ENCODE measurements at places on chromosomes 6 and 20.

DNA sequence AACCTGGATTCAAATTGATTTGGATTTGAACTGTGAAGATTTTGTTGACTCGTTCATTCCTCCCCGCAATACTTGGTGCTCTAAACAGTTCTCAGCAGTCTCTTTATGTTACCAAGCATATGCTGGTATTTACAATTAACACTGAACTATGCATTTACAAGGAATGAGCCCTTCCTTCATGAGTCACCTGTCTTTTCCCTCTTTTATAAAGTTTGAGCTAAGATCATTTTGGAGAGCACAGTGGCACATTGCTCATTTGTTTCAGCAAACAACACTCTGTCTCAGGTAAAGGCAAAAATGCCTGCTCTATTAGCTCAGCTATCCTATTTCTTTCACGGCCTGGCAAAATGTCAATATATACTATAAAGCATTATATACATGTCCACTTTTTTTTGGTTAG is 285.4 kb downstream of the PHACTR1 start:
- DNase-seq = no peak

DNA sequence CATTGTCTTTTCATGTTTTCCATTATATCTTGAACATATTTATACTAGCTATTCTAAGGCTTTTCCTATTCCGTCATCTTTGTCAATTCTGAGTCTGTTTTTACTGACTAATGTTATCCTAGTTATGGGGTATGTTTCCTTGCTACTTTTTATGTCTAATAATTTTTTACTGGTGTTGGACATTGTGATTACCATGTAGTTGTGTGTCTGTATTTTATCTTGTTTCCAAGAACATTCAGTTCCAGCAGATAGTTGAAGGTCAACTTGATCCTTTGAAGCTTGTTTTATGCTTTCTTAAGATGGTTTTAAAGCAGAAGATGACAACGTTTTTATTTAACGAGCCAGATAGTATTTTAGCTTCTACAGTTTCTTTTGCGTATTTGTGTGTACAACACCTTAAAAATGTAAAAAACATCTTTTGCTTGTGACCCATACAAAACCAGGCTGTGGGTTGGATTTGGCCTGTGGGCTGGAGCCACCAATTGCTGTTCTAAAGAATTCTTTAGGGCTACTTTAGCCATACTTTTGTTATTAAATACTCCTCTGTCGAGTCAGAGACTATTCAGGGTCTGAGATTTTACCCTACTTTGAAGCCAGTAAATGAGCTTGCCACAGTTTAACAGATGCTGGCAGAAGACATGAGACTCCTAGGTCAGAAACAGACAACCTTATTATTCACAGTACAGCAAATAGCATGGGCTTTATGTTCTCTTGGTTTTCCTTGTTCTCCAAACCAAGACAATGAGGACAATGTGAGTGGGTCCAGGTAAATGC is 38.7 kb upstream of the REV3L start:
- no peak for DNase-seq

DNA sequence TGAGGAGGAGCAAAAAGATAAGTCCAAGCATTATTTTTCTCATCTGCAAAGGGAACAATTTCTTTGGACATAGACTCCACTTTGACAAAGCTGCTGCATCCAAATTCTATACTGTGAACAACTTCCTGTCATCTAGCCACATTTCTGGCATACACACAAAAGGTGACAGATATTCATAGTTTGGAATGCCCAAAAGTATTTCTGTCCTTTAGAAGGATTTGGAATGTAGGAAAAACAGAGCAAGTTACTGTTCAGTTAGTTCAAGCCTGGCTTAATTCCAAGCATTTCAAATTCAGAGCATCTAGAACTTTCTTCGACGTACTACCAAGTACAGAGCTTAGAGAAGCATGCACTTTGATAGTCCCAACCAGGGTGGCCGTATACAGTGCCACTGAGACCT is 134.0 kb downstream of the PDE7B start:
- no peak for DNase-seq

DNA sequence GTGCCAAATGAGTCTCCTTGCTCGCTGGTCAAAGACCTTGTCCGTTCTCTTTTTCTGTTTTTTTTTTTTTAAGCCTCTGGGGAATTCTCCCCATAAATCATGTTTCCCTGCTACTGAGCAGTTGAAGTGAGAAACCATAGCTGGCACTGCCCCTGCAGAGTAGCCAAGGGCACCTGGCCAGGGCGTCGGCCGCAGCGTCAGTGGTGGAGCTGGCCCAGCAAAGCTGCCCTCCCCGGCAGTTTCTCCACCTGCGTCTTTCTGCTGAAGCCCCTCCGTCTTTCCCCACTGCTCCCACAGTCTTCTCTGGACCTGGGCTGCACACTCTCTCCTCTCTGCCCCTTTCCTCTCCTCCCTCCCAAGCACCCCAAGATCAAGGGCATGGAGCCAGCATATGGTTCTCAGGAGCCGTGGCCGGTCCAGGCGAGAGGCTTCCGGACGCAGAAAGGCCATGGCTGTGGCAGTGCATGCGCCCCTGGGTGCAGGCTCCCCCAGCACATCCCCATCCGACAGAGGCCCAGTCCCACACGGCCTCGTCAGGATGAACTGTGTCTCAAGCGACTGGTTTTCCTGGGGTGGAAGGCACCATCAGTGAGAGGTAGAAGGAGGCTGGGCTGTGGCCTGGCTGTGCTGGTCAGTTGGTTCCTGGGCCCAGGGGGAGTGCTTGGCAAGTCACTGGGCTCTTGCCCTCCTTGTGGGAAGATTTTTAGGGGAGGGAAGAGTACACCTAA is 218.1 kb downstream of the ERMARD start:
- peak; percentile 2 for DNase-seq

DNA sequence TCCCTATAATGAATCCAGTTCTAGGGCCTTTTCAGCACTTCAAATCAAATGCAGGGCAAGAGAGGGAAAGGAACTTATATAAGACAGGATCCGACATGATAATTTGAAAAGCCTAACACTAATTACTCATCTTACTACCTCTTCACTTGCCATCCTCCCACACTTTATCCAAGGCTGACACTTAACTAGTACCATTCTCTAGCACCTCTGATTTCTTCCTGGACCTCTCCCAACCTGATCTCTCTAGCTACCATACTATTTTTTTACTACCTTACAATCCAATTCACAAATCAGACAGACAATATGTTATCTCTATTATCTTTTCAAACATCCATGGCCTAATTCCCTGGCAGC is 50.4 kb downstream of the BTBD9 start:
- DNase-seq = no peak

GRCh38 chr6:36139991-36140710 is 9.8 kb downstream of the MAPK13 start:
- no peak for DNase-seq
